Activated naive CD4-positive, alpha-beta T cell treated with anti-CD3 and anti-CD28 coated beads, Interleukin-2, amount 50 U/mL, for 72 hours (primary cell): ENCODE measurements at places on chromosomes 5 and 9.

GRCh38 chr5:40909264-40909663 is at the start of gene C7:
C7 (plus strand) TSS chr5:40909497; CDS start chr5:40909611, 114 bp downstream.
- no peak for DNase-seq

GRCh38 chr5:25107853-25108252 is 463.1 kb upstream of the CDH10 start:
- no peak for DNase-seq

GRCh38 chr5:40429258-40430100 is 250.2 kb upstream of the PTGER4 start:
- DNase-seq: no peak

DNA sequence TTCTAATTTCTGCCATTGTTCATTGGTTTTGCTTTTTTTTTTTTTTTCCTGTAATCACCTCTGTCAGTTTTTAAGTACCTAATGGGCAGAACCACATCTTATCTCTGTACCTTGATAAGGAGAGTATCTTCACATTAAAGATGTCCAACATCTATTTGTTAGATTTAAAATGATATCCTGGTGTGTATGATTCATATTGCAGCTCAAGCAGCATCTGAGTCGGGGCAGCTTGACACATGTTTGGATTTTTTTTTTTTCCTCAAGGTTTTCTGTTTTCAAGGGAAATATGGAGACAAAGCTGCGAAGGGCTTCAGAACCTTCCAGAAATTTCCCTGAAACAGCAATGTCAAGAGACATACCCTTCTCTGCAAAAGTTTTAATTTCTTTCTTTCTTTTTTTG is 164.7 kb downstream of the DOCK2 start:
- no peak for DNase-seq

DNA sequence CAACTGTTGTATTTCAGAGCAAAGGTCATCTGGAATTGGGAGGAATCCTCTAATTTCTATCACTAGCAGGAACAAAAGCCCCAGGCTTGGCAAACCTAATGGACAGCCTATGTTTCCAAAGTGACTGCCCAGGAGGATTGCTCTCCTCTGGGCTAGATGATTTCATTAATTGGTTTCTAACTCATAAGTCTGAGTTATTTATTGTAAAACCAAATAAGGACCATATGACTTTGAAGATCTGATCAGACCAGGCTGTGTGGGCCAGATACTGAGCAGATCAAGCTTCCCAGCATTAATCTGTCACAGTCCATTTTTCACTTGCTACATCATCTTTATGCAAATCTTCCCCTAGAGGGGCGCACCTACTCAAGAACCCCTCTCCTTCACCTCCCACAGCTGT is 125.2 kb downstream of the PRDM6 start:
- no peak for DNase-seq
